ENCODE measurements at places on chromosomes 4 and X. TPM values are rescaled to one million over a fixed set of nuclear protein-coding genes. Genes with fewer than 3 reads are reported as not detected.

- DNase-seq = no peak
- no peaks in the 10 kb centered on the region for H3K36me3 ChIP-seq
- H3K4me3 ChIP-seq = no peak overlapping the region
- H3K4me1 ChIP-seq = no peaks in the 10 kb centered on the region
- no peak overlapping the region for H3K27ac ChIP-seq
These were observed 71.4 kb upstream of the GPM6B start for GRCh38 chrX:13888284-13888683.

DNA sequence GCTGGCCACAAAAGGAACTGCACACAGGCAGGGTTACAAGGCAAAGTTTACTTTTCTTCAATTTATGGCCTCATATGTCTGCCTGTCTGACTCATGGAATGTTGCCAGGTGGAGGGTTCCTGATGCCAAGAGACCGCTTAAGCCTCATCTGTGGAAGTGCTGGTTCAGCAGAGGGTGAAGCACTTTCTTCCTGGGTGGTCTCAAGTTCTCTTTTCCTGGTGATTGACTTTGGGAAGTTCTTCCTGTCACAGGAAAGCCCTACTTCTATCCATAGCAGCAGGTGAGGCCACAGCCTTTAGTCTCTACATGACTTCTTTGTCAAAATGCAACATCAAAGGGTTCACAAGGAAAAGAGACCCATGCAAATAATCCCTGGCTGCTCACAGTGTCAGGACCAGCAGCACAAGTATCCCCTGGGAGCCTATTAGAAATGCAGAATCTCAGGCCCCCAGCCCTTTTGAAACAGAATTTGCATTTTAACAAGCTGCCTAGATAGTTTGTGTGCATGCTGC is 81.4 kb upstream of the IGFBP7 start:
- H3K4me1 ChIP-seq = no peaks in the 10 kb centered on the region
- no peaks in the 10 kb centered on the region for H3K36me3 ChIP-seq
- H3K4me3 ChIP-seq = no peak overlapping the region
- no peak overlapping the region for H3K27ac ChIP-seq
- peaks cover 27% of the 10 kb centered on the region for H3K27me3 ChIP-seq
- no peak for DNase-seq

The GPR34 gene
- total RNA-seq = 1.4 TPM

GRCh38 chr4:1636490-1637211 is 47.5 kb downstream of the FAM53A start:
- H3K27me3 ChIP-seq = no peaks in the 10 kb centered on the region
- DNase-seq = no peak
- H3K4me3 ChIP-seq = no peak overlapping the region
- H3K4me1 ChIP-seq = no peaks in the 10 kb centered on the region
- no peak overlapping the region for H3K27ac ChIP-seq

DNA sequence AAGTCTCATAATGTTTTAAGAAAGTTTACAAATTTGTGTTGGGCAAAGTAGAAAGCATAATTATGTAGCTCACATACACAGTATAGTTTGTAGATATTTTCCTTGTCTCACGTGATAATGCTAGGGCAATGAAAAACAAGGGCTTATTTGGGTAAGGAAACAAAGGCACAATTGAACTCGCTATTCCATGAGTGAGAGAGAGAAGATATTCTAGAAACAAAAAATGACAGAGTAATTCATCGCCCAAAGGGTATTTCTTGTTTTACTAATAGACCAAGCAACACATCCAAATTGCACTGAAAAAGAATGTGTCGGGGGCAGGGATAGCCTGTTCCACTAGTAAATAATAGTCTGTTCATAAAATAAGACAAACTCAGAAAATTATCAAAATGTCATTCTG is 3.6 kb upstream of the ASB11 start:
- no peaks in the 10 kb centered on the region for H3K27me3 ChIP-seq
- DNase-seq = no peak
- H3K36me3 ChIP-seq = peaks cover 12% of the 10 kb centered on the region
- no peaks in the 10 kb centered on the region for H3K4me1 ChIP-seq
- no peak overlapping the region for H3K27ac ChIP-seq

GRCh38 chr4:16227462-16227868 is 1.2 kb upstream of the TAPT1 start:
- no peak for DNase-seq
- H3K27me3 ChIP-seq = no peaks in the 10 kb centered on the region
- peaks cover 18% of the 10 kb centered on the region for H3K36me3 ChIP-seq
- H3K27ac ChIP-seq = peak overlapping the region; percentile 98
- H3K4me3 ChIP-seq = peak overlapping the region; percentile 93
- H3K4me1 ChIP-seq = peaks cover 59% of the 10 kb centered on the region

- peak overlapping the region; percentile 54 for H3K4me3 ChIP-seq
- peaks cover 28% of the 10 kb centered on the region for H3K4me1 ChIP-seq
- peak; percentile 61 for DNase-seq
- H3K27me3 ChIP-seq = no peaks in the 10 kb centered on the region
- H3K36me3 ChIP-seq = no peaks in the 10 kb centered on the region
These were observed 17.7 kb downstream of the IQSEC2 start for GRCh38 chrX:53263597-53264094.

GRCh38 chr4:152207378-152207720 is 328.5 kb downstream of the FBXW7 start:
- H3K36me3 ChIP-seq = no peaks in the 10 kb centered on the region
- no peak for DNase-seq
- no peak overlapping the region for H3K4me3 ChIP-seq
- H3K27ac ChIP-seq = no peak overlapping the region

The NDST4 gene
- not detected for total RNA-seq

The POU4F2 gene
- total RNA-seq = not detected

DNA sequence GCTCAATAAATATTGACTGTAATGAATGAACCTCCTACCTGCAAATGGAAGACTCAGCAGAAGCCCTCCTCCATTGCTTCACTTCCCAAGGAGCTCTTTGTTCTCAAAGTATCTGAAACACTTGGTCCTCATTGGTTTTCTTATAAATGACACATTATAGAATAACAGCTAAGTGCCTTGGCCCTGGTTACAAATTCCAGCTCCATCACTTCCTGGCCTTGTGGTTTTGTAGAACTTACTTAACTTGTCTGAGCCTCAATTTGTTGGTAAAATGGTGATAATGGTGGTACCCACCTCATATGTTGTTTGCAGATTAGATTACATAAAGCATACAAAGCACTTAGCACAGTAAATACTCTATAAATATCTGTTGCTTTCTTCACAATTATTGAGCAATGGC is 25.2 kb upstream of the SMIM20 start:
- DNase-seq = no peak
- H3K27me3 ChIP-seq = no peaks in the 10 kb centered on the region
- no peak overlapping the region for H3K27ac ChIP-seq
- no peaks in the 10 kb centered on the region for H3K4me1 ChIP-seq
- no peak overlapping the region for H3K4me3 ChIP-seq

The SUPT20HL1 gene
- not detected for total RNA-seq

DNA sequence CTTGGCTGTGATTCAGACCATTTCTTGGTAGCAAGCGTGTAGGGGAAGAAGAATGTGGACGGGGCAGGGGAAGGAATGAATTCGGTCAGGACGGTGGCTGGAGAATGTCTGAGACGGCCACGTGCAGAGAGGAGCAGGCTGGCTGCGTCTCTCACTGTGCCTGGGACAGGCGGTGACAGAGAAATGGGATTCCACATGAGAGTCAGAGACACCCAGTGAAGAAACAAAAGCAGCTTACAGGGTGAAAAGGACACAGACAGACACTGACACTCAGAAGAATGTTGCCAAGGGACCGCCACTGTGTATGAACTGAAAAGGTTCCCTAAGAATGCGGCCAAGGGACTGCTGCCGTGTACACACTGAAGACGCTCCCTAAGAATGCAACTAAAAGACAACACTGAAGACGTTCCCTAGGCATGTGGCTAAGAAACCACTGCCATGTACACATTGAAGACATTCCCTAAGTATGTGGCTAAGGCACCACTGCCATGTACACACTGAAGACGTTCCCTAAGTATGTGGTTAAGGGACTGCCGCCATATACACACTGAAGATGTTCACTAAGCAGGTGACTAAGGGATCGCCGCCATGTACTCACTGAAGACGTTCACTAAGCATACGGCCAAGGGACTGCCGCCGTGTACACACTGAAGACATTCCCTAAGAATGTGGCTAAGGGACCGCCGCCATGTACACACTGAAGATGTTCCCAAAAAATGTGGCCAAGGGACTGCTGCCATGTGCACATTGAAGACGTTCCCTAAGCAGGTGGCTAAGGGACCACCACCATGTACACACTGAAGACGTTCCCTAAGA is 49.1 kb downstream of the DHRSX start:
- H3K4me3 ChIP-seq = no peak overlapping the region
- DNase-seq = no peak
- H3K27me3 ChIP-seq = no peaks in the 10 kb centered on the region
- H3K4me1 ChIP-seq = peaks cover 10% of the 10 kb centered on the region

DNA sequence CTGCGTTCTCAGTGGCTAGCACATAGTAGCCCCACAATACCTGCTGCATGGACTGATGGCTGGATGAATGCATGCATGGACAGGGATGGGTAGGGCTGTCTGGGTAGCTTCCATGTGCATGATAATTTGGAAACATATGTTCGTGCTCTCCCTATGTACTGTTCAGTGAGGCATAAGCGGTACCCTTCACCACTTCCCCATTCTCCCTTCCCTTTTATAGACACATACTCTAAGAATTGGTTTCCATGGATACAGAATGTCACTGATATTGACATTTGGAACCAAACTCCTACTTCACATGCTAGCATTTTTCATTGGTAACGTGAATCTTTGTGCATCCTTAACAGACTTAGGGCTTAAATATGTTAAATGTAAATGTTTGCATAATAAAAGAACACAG is 20.4 kb downstream of the USP46 start:
- no peak overlapping the region for H3K4me3 ChIP-seq
- H3K36me3 ChIP-seq = no peaks in the 10 kb centered on the region
- DNase-seq = no peak
- H3K4me1 ChIP-seq = peaks cover 13% of the 10 kb centered on the region

DNA sequence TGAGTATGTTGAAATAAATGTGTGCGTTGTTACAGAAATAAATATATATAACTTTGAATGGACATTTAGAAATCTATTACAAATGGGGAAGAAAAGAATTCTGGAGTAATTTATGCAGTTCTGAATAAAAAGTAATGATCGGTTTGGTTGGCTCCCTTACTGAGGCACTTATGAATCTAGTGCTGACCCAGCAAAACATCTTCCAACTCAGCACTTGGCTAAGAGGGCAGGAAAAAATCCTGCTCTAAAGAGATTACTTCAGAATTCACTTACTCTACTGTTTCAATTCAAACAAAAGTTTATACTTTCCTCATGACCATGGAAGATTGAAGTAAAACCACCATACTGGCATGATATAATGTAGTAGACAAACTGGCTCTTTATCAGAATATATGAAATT is 123.9 kb upstream of the RXFP1 start:
- H3K27ac ChIP-seq = no peak overlapping the region
- no peaks in the 10 kb centered on the region for H3K4me1 ChIP-seq
- H3K4me3 ChIP-seq = no peak overlapping the region
- no peaks in the 10 kb centered on the region for H3K36me3 ChIP-seq

DNA sequence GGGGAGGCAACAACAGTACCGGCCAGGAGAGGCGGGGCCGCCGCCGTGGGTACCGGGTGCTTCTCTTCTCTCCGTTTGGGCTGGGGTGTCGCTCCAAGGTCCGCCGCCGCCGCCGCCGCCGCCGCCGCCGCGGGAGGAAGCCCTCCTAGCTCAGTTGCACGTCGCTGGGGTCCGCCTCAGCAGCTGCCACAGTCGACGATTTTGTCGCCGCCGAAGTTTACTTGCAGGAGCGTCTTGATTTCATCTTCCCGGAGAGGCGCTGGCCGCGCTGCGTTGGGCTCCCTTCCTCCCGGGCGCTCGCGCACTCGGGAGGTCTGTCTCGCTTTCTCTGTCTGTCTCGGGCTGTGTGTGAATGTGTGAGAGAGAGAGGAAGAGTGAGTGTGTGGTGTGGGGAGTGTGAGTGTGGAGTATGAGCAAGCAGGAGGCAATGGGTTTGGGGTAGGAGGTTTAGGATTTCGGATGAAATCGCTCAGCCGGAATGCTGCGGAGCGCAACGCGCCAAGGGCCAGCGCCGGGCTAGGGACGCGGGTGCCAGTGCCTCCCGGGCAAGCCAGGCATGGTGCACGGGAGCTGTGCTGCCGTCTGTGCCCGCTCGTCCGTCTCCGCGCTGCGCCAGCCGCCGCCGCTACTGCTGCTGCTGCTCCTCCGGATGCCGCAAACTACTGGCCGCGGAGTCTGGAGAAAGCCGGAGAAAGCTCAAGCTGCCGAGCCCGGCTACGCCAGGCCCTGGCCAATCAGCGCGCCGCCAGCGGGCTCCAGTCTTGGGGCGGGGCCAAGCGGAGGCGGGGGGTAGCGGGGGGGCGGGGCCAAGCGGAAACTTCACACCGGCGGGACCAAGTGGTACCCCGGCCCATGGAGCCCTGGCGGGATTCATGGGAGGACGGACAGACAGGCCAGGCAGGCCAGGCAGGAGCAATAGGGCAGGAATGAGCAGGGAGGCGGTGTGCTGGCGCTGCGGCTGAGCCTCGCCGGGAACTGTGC is at the start of gene PCDH19:
TSS of gene PCDH19 (minus strand) at position 664 of the 981 bp plus-strand sequence. CDS start 1,676 bp downstream, outside the sequence.
- H3K4me1 ChIP-seq = peaks cover 6% of the 10 kb centered on the region
- DNase-seq = peak; percentile 50
- no peak within 1 kb of the TSS for H3K27ac ChIP-seq
- H3K4me3 ChIP-seq = peak within 1 kb of the TSS; percentile 76
